ENCODE measurements at places on chromosomes 13 and 19. TPM values are rescaled to one million over a fixed set of nuclear protein-coding genes. Genes with fewer than 3 reads are reported as not detected.

Gene DUXA
- not detected for total RNA-seq

DNA sequence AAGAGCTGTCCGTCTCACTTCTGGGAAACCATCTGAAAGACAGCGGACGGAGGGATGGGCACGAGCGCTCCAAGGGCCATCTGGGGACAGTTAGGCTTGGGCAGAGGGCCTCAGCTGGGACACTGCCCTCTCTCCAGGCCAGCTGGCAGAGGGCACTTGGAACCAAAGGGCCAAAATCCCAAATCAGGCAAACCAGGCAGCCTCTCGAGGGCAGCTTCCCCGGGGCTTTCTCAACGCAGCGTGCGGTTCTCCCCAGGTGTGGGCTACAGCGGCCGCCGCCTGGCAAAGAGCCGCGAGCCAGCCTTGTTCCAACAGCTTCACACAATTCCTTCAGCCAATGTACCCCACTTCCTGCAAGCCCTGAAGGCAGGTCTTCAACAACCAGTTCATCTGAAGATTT is 5.0 kb downstream of the MLLT1 start:
- H3K27ac ChIP-seq, result peak overlapping the region; percentile 90
- no peak for DNase-seq
- peak overlapping the region; percentile 14 for H3K4me3 ChIP-seq
- peaks cover 8% of the 10 kb centered on the region for H3K36me3 ChIP-seq
- peaks cover 95% of the 10 kb centered on the region for H3K4me1 ChIP-seq

GRCh38 chr19:38702278-38702677 is 42.0 kb downstream of the CAPN12 start:
- no peaks in the 10 kb centered on the region for H3K27me3 ChIP-seq
- DNase-seq, result no peak
- no peak overlapping the region for H3K4me3 ChIP-seq
- peak overlapping the region; percentile 84 for H3K27ac ChIP-seq

DNA sequence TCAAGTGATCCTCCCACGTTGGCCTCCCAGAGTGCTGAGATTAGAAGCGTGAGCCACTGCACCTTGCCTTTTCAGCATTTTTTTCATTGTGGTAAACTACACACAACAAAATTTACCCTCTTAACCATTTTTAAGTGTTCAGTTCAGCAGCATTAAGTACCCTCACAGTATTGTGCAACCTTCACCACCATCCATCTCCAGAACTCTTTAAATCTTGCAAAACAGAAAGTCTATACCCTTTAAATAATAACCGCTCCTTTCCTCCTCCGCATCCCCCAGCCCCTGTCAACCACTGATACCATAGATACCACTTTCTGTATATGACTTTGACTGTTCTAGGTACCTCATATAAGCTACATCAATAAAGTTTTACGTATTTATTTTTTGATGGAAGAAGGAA is 20.8 kb upstream of the CASP14 start:
- no peak overlapping the region for H3K27ac ChIP-seq
- H3K36me3 ChIP-seq, result no peaks in the 10 kb centered on the region
- H3K4me1 ChIP-seq, result no peaks in the 10 kb centered on the region
- DNase-seq, result no peak

- H3K4me3 ChIP-seq, result no peak overlapping the region
- H3K27me3 ChIP-seq, result no peaks in the 10 kb centered on the region
- no peak for DNase-seq
- H3K4me1 ChIP-seq, result no peaks in the 10 kb centered on the region
- no peak overlapping the region for H3K27ac ChIP-seq
Measured at GRCh38 chr13:66214467-66214866, 1015.7 kb downstream of the PCDH9 start.

DNA sequence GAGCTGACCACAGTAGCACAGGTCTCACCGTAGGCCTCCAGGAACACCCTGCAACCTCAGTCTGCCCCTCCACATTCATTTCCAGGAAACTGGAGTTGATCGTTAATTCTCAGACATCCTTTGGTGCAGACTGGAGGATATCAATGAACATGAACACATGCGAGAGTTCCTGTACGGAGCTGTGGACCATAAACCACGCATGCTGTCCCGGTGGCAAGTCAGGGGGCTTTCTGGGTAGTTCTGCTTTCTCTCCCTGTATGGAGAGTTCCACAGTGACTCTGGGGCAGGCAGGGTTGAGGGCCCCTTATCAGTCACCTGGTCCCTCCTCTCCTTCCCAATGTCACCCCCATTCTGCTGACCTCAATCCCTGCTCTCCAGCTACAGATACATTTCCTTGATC is 55.5 kb upstream of the URI1 start:
- no peak overlapping the region for H3K4me3 ChIP-seq
- H3K36me3 ChIP-seq, result no peaks in the 10 kb centered on the region
- H3K4me1 ChIP-seq, result peaks cover 4% of the 10 kb centered on the region

GRCh38 chr13:86725105-86725504 is 925.9 kb upstream of the SLITRK6 start:
- H3K27me3 ChIP-seq, result no peaks in the 10 kb centered on the region
- no peak for DNase-seq
- no peaks in the 10 kb centered on the region for H3K36me3 ChIP-seq

- peaks cover 24% of the 10 kb centered on the region for H3K4me1 ChIP-seq
- peak overlapping the region; percentile 42 for H3K4me3 ChIP-seq
- H3K36me3 ChIP-seq, result no peaks in the 10 kb centered on the region
- no peak for DNase-seq
- no peak overlapping the region for H3K27ac ChIP-seq
Measured at GRCh38 chr19:4581666-4582553, 22.4 kb upstream of the SEMA6B start.

DNA sequence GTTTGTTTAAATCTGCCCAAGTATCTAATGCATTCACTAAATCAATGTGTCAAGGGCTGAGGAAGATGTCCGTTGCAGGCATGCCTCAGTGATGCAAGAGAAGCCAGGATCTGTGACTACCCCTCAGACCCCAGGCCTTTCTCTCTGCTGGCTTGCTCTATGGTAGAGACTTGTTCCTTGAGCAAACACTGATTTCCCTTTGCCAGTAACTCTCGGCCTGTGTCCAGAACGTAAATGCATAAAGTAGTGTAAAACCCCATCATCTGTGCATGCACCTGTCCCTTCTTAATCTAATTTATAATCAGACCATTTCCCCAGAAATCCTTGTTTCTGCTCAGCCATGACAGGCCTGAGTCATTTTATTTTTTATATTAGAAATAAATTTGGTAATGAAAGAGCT is 28.7 kb upstream of the FRY start:
- H3K4me3 ChIP-seq, result no peak overlapping the region
- H3K4me1 ChIP-seq, result no peaks in the 10 kb centered on the region
- DNase-seq, result no peak
- H3K36me3 ChIP-seq, result no peaks in the 10 kb centered on the region
- H3K27me3 ChIP-seq, result no peaks in the 10 kb centered on the region

DNA sequence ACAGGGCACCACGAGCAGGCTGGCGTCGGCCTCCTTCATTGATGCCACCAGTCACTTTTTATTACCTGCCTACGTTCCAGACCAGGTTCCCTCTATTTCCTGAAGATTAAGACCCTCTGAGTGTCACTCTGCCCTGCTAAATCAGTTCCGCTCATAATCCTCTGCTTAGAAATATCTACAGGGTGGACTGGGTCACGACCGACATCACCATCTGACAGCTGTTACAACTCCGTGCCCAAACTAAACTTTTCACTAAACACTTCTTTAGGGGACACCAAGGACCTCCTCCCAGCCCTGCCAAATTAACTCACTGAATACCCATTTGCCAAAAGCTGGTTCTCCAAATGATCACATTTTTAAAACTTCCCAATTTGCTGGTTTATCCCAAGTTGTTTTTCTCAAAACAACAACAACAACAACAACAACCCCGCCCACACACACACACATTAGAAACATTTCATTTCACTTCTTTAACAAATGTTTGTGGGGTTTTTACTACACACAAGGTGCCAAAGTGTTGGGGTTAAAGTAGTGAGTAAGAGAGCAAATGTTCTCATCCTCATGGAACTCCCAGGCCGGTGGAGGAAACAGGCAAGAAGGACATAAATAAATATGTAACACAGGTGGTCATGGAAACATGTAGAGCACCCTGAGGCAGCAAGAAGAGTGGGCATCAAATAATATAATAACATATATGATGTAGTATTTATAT is 72.0 kb upstream of the PEG3 start:
- DNase-seq, result no peak
- no peak overlapping the region for H3K4me3 ChIP-seq
- no peaks in the 10 kb centered on the region for H3K4me1 ChIP-seq
- no peaks in the 10 kb centered on the region for H3K27me3 ChIP-seq
- no peak overlapping the region for H3K27ac ChIP-seq
- no peaks in the 10 kb centered on the region for H3K36me3 ChIP-seq

GRCh38 chr19:8262431-8262830 is 45.7 kb downstream of the CD320 start:
- H3K27ac ChIP-seq, result no peak overlapping the region
- H3K4me3 ChIP-seq, result no peak overlapping the region
- no peaks in the 10 kb centered on the region for H3K4me1 ChIP-seq
- peaks cover 38% of the 10 kb centered on the region for H3K36me3 ChIP-seq
- no peaks in the 10 kb centered on the region for H3K27me3 ChIP-seq

DNA sequence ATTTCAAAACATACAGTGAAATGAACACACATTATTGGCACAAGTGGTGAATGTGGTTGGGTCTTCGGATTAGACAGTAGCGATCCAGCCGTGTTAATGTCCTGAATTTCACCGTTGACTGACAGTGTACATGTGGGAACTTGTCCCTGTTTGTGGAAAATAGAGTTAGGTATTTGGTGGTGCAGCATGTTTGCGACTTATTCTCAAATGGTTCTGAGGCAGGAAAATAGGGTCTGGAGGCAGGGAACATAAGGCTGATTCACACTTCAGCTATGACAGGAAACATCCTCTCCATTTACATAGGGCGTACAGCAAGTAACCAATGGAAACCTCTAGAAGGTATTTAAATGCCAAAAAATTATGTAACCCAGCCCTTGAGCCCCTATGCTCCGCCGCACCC is 4.2 kb downstream of the LGALS7B start:
- peak overlapping the region; percentile 89 for H3K27ac ChIP-seq
- H3K36me3 ChIP-seq, result no peaks in the 10 kb centered on the region
- no peak for DNase-seq
- H3K4me1 ChIP-seq, result peaks cover 19% of the 10 kb centered on the region
- no peaks in the 10 kb centered on the region for H3K27me3 ChIP-seq

GRCh38 chr13:64765636-64766035 is 2464.5 kb downstream of the PCDH9 start:
- no peak for DNase-seq
- H3K4me1 ChIP-seq, result no peaks in the 10 kb centered on the region

- no peaks in the 10 kb centered on the region for H3K27me3 ChIP-seq
- H3K4me1 ChIP-seq, result no peaks in the 10 kb centered on the region
- H3K36me3 ChIP-seq, result no peaks in the 10 kb centered on the region
- no peak for DNase-seq
Measured at GRCh38 chr13:80988391-80989151, 647.6 kb upstream of the SPRY2 start.

DNA sequence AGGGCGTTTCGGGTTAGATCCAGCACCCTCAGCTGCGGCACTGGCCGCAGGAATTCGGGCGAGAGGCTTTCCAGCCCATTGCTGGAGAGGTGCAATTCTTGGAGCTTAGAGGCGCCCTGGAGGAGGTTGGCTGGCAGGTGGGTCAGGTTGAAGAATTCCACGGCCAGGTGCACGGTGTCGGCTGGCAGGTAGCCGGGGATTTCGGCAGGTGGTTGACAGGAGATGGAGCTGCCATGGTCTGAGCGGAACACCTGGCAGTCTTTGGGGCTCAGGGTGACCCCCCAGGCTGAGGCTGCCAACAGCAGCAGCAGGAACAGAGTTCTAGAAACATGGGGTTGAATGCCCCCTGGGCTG is 1.3 kb downstream of the LRG1 start:
- H3K36me3 ChIP-seq, result no peaks in the 10 kb centered on the region
- H3K27me3 ChIP-seq, result peaks cover 44% of the 10 kb centered on the region
- no peak for DNase-seq
- H3K4me3 ChIP-seq, result no peak overlapping the region
- peaks cover 13% of the 10 kb centered on the region for H3K4me1 ChIP-seq
- no peak overlapping the region for H3K27ac ChIP-seq

- no peaks in the 10 kb centered on the region for H3K36me3 ChIP-seq
- H3K27me3 ChIP-seq, result peaks cover 11% of the 10 kb centered on the region
- H3K27ac ChIP-seq, result peak overlapping the region; percentile 76
- DNase-seq, result no peak
Measured at GRCh38 chr13:110799246-110800236, 86.0 kb downstream of the ING1 start.

DNA sequence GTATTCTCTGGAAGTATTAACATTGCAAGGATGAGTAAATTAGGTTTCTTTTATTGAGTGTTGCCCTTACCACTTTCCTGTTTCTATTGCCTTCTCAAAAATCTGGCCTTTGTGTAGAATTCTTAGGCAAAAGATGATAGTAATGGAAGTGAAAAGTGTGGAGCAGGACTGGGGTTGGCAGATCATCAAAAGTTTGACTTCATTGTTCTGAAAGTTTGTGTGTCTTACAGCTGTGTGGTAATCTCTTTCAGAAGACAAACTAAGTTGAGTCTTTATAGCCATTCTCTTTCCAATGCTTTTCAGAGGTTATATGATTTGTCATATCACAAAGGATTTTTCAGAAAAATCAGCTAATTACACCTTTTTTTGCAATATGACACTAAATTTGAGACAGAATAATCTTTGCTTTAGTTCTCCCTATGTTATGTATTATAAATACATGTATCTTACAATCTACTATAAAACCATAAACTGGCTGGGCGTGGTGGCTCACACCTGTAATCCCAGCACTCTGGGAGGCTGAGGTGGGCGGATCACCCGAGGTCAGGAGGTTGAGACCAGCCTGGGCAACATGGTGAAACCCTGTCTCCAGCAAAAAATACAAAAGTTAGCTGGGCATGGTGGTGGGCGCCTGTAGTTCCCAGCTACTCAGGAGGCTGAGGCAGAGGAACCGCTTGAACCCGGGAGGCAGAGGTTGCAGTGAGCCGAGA is 8.7 kb upstream of the KCNRG start:
- H3K36me3 ChIP-seq, result peaks cover 24% of the 10 kb centered on the region
- DNase-seq, result no peak
- no peaks in the 10 kb centered on the region for H3K27me3 ChIP-seq
- no peak overlapping the region for H3K4me3 ChIP-seq

DNA sequence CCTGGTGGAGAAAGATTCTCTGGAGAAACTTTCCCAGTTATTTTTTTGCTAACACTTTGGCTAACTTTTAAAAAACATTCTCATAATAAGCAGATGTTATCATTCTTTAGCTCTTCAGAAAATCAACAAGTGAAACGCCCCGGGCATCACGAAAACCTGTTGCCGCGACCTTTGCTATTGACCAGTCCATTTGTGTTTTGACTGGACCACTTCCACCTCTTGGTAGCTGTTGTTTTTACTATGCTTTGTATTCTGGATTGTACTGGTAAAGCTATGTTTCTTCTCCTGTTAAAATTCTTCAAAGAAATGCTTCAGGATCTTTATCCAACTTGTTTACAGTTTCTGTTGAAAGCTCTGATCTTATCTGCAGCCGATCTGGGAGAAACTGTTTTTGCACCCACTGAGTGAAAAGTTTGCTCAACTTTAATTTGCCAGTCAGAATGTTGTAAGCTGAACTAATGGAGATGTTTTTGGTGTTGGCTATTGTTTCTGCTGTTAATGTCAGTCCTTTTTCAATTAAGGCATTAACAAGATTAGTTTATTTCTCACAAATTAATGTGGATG is 23.3 kb downstream of the UFM1 start:
- H3K4me1 ChIP-seq, result no peaks in the 10 kb centered on the region
- H3K27ac ChIP-seq, result no peak overlapping the region
- H3K36me3 ChIP-seq, result no peaks in the 10 kb centered on the region
- no peak overlapping the region for H3K4me3 ChIP-seq
- H3K27me3 ChIP-seq, result no peaks in the 10 kb centered on the region
